ELR (cell line): ENCODE measurements at places on chromosomes 2 and 18.

GRCh38 chr2:100367163-100367562, 44.9 kb upstream of the LONRF2 start:
- no peak for DNase-seq

GRCh38 chr2:191935247-191935646, 88.4 kb upstream of the CAVIN2 start:
- no peak for DNase-seq

- DNase-seq, result no peak
These were observed 777 bp upstream of the RAB17 start for GRCh38 chr2:237591141-237591881.

DNA sequence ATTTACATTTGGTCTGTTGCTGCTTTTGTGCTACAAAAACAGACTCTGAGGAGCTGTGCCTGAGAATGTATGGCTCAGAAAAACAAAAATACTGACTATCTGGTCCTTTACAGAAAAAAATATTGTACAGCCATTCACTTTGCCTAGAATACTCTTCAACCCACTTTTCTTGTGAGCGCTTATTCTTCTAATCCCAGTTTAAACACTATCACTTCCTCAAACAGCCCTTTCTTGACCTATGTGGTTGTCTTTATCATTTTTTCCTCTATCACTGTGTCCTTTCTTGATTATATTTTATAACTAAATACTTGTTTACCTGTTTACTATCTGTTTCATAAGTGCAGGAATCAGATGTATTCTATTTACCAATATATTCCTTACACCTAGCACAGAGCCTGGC, 33.5 kb downstream of the CUL3 start:
- DNase-seq, result no peak

GRCh38 chr18:43642727-43643330, 365.5 kb upstream of the SYT4 start:
- DNase-seq, result no peak
